Calu3 (cell line): ENCODE measurements at places on chromosomes 6 and 20.
A peak's percentile ranks its signal among the peaks of the same experiment; 100 is the strongest.

GRCh38 chr20:37803438-37804307, 99.3 kb upstream of the VSTM2L start:
- no peak for DNase-seq

GRCh38 chr6:87146363-87146762, 9.0 kb upstream of the ZNF292 start:
- DNase-seq, result no peak

DNA sequence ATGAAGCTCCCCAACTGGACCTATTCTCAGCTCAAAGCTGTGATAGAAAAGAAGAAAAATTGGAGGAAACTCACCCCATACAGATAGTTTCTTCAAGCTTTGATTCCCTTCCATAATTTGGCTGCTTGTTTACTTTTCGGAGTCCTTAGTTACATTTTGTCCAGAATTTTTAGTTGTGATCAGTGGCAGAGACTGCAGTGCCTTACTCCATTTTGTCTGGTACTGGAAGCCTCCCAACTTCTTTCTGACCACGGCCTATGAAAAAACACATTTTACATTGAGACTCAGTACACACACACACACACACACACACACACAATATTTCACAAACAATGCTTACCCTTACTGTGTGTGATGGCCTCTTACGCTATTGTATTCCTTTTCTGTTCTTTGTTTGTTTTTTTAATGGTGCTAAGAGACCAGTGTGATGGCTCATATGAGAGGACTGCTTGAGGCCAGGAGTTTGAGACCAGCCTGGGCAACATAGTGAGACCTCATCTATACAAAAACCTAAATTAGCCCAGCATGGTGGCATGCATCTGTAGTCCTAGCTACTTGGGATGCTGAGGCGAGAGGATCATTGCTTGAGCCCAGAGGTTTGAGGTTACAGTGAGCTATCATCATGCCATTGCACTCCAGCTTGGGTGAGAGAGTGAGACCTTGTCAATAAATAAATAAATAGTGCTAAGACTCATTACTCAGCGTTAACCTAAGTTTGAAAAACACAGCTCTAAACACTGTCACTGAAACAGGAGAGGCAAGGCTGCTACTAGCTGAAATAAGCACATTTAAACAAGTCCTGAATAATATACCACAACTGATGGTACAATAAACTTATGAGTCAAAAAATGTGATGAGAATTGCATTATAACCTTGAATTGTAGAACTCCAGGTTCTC, 13.8 kb upstream of the RNF8 start:
- DNase-seq, result no peak

DNA sequence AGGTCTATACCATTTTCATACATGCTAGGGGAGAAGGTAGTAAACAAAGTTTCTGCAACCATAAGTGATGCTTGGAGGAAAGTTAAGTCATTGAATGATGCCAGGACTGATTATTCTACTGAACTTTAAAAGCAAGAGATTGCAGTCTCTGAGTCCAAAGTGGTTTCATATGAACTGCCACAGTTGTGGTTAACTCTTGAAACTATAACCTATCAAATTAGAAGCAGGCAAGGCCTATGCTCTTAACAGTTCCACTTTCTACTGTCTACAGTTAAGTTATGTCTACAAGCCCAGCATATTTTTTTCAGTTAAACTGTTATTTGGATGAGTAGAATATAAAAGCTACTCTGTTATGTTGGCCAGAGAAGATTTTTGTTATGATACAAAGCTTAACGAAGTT, 326.5 kb upstream of the RUNX2 start:
- DNase-seq, result no peak

DNA sequence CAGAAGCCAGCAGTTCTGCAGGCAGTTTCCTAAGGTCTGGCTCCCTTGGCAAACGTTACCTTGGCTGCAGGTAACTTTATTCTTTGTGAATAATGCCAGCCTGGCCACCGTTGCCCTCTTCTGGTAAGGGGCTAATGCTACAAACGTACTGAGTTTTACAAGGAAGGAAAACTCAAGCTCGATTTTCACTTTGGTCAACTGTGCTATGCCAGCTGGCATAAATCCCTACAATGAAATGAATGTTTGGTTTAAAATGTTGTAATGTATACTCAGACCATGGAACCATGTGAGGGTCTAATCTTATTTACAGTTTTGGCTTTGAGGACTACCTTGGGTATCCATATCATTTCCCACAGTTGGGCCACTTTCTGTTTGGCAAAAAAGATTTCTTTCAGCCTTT, 101.4 kb downstream of the SLX4IP start:
- DNase-seq, result peak; percentile 35

GRCh38 chr6:141107591-141108160, 1025.0 kb upstream of the GJE1 start:
- DNase-seq, result peak; percentile 6

- no peak for DNase-seq
Measured at GRCh38 chr6:15841937-15842726, 179.3 kb upstream of the DTNBP1 start.

- DNase-seq, result no peak
Measured at GRCh38 chr6:97963193-97963592, 680.2 kb upstream of the MMS22L start.

DNA sequence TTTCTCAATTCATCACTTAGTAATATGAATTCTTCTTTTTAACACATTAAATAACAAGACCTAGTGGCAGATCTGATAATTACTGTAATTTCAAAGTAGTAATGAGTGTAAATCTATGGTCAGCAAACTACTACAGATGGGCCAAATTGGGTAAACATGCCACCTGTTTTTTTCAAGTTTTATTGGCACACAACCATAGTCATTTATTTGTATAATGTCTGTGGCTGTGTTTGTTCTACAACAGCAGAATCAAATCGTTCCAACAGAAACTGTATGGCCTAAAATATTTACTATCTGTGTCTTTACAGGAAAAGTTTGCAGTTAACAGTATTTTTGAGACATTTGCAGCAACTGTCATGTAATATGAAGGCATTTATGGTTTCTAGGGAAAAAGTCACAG, 86.1 kb upstream of the EYA2 start:
- DNase-seq, result no peak
